ENCODE measurements at places on chromosomes 5 and 9. TPM values are rescaled to one million over a fixed set of nuclear protein-coding genes. Genes with fewer than 3 reads are reported as not detected.

Gene KLF4
- total RNA-seq = not detected

Gene MAN2A1
- 20.3 TPM for total RNA-seq

Gene SPATA9
- not detected for total RNA-seq

Gene AIF1L
- not detected for total RNA-seq

Gene HTR4
- not detected for total RNA-seq

Gene BHMT2
- not detected for total RNA-seq

Gene C5orf58
- total RNA-seq = not detected

Gene LIFR
- total RNA-seq = not detected

Gene GFPT2
- not detected for total RNA-seq

Gene CCNO
- total RNA-seq = 2.2 TPM

Gene PAEP
- not detected for total RNA-seq
